ENCODE measurements at places on chromosomes 3 and 15.
A peak's percentile ranks its signal among the peaks of the same experiment; 100 is the strongest.

DNA sequence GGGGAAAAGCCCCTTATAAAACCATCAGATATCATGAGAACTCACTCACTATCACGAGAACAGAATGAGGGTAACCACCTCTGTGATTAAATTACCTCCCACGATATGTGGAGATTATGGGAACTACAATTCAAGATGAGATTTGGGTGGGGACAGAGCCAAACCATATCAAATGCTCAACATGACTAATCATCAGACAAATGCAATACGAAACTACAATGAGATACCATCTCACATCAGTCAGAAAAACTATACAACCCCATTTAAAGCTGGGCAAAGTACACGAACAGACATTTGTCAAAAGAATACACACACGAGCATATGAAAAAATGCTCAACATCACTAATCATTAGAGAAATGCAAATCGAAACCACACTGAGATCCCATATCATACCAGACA lies 67.7 kb downstream of the SCAPER start:
- DNase-seq = no peak

- DNase-seq = no peak
Measured at GRCh38 chr15:29750754-29751153, 71.5 kb downstream of the TJP1 start.

- DNase-seq = no peak
Measured at GRCh38 chr15:35533130-35534110, 12.5 kb downstream of the DPH6 start.

- DNase-seq = peak; percentile 26
Measured at GRCh38 chr3:197003461-197004385, 25.9 kb downstream of the MELTF start.

- no peak for DNase-seq
Measured at GRCh38 chr3:31946484-31947081, 34.5 kb downstream of the OSBPL10 start.

DNA sequence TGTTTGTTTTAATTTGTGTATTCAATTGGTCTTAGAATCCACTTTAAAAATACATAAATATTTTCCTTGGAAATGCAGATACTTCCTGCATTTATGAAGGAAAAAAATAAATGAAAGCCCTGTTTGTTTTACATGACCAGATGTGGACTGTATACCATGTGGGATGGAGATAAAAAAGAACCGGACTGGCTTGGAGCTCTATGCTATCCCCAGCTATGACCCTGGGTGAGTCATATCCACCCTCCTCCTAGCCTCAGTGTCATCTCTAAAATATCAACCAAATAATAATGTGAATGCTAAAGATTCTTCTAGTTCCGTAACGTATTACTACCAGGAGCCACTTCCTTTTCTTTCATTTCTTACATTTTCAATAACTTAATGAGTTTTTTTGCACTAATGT lies 44.5 kb upstream of the PDZRN3 start:
- no peak for DNase-seq

- DNase-seq = no peak
Measured at GRCh38 chr15:68432441-68433064, 590 bp upstream of the ITGA11 start.

DNA sequence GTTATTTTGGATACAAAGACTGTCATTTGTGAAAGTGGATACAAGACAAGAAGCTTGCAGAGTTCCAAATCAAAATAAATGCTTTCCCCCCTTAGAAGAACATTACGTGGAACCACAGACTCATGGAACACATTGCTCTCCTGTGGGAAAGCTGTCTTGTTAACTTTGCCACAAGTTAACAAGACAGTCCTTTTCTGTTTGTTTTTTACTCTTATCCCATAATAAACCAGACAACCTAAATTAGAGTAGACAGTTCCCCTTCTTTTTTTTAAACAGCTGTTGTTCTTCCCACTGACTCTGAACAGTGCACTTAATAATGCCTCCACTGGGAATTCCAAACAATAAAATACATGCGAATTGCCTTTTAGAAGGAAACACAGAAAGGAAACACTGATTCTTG lies 255.3 kb upstream of the UBE2E2 start:
- DNase-seq = no peak

DNA sequence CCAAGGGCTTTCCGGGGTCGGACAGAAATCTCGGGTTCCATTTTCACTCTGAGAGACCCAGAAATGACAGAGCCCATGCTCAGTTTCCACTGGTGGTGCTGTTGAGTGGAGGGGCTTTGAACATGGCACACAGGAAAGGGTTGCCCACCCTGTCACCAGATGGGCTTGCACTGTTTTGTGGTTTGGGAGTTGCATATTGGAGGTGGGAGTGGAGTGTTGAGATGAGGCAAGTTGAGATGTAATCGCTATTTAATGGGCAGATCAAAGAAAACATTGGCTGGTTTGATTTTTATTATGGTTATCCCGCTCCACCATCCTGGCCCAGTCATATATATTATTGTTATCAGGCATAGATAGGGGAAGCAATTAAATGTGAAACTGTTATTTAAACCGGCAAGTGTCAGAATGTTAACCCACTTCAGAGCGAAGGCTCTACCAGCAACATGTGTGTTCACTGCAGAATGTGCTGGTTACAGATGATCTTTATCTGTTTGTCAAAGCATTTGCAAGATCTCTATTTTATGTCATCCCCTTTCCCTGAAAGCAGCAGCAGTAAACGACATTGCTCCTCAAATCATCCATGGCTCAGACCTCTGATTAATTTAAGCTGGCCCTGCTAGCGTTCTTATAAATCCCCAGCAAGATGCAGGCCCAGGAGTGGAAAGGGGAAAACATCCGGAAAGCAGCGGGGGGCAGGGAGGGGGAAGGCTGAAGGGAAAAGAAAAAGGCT lies 58.3 kb upstream of the TSEN2 start:
- no peak for DNase-seq

DNA sequence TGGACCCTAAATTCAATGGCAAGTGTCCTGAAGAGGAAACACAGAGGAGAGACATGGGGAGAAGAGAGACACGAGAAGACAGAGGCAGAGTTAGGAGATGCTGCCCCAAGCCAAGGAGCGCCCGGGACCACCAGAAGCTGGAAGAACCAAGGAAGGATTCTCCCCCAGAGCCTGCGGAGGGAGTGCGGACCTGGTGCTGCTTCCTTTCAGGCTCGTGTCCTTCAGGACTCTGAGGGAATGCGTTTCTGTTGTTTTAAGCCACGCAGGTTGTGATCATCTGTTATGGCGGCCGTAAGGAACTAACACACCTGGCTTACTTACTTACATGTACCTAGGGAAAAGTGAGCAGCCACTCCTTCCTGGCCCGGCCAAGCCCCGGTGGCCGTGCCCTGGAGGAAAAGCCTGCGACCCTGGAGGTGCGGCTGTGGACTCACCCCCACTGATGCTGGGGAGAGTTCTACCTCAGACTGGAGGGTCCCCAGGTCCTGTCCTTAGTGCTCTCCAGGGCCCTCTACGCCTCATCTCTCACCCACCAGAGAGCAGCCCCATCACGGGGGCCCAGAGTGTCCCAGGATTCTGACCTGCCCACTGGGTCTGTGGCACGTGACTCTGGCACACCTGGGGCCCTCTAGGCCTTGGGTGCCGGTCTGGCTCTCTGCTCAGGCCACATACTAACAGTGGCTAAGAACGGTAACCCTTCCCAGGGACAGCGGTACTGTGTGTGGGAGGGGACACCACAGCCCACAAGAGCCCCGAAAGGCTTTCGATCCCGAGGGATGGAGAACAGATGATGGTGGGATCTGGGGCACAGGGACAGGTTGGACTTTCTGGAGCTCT lies 61.8 kb downstream of the ITGA11 start:
- no peak for DNase-seq

- DNase-seq = no peak
Measured at GRCh38 chr3:128567705-128568356, 74.8 kb upstream of the GATA2 start.

- DNase-seq = no peak
Measured at GRCh38 chr3:150080058-150080730, 109.5 kb upstream of the PFN2 start.

GRCh38 chr3:95036526-95037021 lies 973.7 kb downstream of the NSUN3 start:
- no peak for DNase-seq

DNA sequence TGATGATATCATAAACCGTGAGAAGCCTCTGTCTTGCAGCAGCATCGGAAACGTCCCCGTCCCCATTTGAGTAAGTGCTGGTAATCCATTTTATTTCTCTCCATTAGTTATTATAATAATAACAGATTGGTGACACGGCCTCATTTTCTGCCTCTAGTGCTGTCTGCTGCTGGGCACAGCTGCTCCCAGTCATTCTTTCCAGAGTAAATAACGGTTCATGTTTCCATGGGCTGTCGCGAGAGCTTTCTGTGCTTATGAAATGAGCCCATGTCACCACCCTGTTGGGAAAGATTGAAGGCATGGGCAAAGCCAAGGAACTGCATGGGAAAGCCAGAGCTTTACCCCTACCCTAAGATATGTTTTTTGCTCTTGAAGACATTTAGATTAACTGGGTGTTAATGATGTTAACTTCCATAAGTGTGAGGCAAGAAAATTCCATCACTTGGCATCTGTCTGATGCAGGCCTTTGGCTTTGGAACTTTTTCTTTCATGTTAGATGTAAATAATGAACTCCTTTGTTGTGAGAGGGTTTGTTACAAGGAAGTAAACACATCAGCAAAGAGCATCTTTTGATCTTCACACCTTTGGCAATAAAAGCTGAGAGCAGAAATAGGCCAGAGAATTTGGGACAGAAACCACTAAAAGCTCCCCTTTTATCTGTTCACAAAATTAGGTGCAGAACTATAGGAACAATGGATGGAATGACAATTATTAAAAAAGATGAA lies 141.8 kb downstream of the FILIP1L start:
- no peak for DNase-seq

DNA sequence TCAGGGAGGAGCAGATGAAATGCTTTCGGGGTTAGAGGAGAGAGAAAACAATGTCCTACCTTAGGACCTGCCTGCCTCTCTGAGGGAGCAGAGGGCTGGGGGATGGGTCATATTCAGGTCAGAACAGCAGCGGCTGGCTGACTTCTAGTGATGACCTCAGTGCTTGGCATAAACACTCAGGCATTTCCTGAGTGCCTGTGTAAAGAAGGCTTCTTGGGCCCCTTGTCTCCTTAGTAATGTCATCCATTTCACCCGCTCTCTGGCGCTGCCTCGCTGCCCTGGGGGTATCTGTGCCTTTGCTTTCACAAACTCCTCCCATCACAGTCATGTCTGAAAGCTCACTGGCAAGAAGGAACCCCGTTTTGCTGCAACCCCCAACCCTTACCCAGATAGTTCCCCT lies 82.9 kb upstream of the GSK3B start:
- DNase-seq = no peak

GRCh38 chr3:193865896-193866480 lies 270.0 kb upstream of the HES1 start:
- no peak for DNase-seq

- DNase-seq = no peak
Measured at GRCh38 chr15:74398183-74398582, 30.7 kb upstream of the CYP11A1 start.

GRCh38 chr3:118171236-118171852 lies 863.3 kb downstream of the IGSF11 start:
- no peak for DNase-seq

GRCh38 chr3:196563721-196564225 lies 4.6 kb downstream of the WDR53 start:
- no peak for DNase-seq

GRCh38 chr15:37764733-37765191 lies 169.7 kb upstream of the TMCO5A start:
- peak; percentile 3 for DNase-seq

- no peak for DNase-seq
Measured at GRCh38 chr3:182651461-182651860, 141.8 kb upstream of the ATP11B start.

GRCh38 chr3:115814778-115815380 lies 191.6 kb downstream of the GAP43 start:
- DNase-seq = peak; percentile 65

DNA sequence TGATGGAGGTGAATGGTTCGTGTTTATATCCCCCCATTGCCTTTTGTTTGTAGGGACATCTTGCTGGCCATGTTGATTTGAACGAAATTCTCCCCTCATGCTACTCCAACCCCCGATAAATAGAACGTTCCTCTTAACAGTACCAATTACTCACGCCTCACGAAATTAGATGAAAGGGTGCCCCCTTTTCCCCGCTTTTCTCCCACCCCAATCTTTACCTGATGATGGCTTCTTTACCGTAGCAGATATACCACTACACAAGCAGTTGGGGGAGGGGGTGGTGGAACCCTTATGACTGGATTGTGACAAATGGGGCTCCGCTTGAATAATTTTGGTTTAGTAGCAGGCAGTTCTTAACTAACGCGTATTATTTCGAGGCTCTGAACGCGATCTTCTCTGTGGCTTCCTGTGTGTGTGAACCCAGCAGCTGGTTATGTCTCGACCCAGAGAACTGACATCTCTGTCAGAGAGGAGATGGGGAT lies 1.1 kb downstream of the PIAS1 start:
- peak; percentile 49 for DNase-seq

GRCh38 chr3:114827495-114827894 lies 319.6 kb downstream of the ZBTB20 start:
- no peak for DNase-seq

DNA sequence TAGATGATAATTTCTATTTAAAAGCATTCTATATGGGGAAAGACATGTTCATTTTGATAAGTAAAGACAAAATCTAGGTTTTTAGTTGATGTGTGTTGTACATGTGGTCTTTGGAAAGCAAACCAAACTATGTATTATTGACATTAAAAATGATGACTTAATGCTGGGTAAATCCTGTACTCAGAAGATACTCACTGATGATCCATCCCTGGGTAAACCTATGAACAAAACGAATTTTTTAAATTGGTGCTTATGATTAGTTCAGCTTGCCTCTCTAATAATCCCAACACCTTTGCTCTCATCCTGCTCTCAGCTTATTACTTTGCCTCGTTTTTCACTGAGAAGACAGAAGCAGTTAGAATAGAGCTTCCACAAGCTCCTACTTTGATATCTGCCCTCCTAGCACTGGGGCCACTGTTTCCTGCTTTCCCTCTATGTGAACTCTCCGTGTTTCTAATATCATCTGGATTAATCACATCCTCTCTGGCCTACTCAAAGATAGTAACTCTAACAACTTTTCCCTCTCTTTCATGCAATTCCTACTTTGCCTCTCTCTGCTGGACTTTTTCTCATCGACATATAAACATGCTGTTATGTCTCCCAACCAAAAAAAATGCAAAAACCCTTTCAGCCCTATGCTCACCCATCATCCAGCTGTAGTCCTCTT lies 29.3 kb downstream of the RARRES1 start:
- no peak for DNase-seq

GRCh38 chr15:64029633-64030032 lies 16.7 kb downstream of the DAPK2 start:
- DNase-seq = no peak
